ENCODE measurements at places on chromosomes 7 and 10. TPM values are rescaled to one million over a fixed set of nuclear protein-coding genes. Genes with fewer than 3 reads are reported as not detected.

Gene CDK5
- total RNA-seq: 16.9 TPM

Gene TFPI2
- 59.8 TPM for total RNA-seq

Gene CLDN4
- 0.10 TPM for total RNA-seq

Gene TMEM273
- total RNA-seq: 3.1 TPM

Gene SPDYE2
- total RNA-seq: not detected

Gene SLC18A2
- not detected for total RNA-seq

Gene PRTFDC1
- 9.4 TPM for total RNA-seq

Gene PTTG1IP2
- total RNA-seq: not detected

Gene ACSL5
- total RNA-seq: 64.8 TPM

Gene MMP21
- not detected for total RNA-seq
